Foreskin keratinocyte (primary cell): ENCODE measurements at places on chromosomes 1 and 21. TPM values are rescaled to one million over a fixed set of nuclear protein-coding genes. Genes with fewer than 3 reads are reported as not detected.

Gene RNF207
- 7.1 and 7.7 TPM in 2 replicates for total RNA-seq

- DNase-seq = no peak
Observed at GRCh38 chr1:44282704-44283426, 69.6 kb downstream of the DMAP1 start.

GRCh38 chr1:45230537-45230936 lies 24.1 kb upstream of the ZSWIM5 start:
- DNase-seq = no peak

- DNase-seq = no peak
Observed at GRCh38 chr1:184253921-184254320, 132.9 kb upstream of the C1orf21 start.

DNA sequence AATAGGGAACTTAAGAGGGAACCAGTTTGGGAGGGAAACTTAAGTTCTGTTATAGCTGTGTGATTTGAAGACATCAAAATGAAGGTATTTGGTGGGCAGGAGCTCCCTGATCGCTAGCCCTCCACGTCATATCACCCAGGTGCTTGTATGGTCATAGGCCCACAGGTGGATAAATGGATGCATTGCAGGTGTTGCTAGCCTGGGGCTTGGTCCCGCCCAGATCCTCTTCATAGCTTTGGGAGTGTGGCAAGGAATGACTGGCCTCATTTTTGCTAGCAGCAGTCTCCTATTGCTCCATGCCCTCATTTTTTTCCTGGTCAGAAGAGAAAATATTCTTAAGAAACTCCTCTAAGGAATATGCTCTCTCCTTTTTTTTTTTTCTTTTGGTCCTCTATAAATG lies 11.3 kb downstream of the GNPAT start:
- peak; percentile 54 for DNase-seq

DNA sequence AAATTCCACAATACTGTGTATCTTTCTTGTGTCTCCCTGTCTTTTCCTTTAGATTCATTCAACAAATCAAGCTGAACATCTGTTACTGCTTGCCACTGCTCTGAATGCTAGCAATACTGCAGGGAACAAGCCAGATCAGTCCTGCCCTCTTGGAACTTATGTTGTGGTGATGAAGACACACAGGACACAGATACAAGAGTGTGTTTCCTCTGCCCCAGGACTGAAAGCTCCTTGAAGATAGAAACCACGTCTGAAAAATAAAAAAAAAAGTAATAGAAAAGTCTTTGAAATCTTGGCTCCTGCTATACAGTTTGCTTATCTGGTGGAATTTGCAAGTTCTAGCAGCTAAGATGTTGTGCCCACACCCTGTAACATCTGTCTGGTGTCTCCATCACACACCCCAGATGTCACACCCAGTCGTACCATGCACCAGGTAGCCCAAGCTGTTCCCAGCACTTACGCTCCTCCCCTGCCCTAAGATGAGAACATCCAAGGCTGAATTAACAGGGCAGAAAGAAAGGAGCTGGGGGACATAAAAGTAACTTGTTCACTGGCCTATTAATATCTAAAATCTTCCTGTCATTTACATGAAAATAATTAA lies 80.2 kb upstream of the GALNT2 start:
- no peak for DNase-seq

- DNase-seq = no peak
Observed at GRCh38 chr1:228511546-228512445, 24.6 kb downstream of the RNF187 start.

DNA sequence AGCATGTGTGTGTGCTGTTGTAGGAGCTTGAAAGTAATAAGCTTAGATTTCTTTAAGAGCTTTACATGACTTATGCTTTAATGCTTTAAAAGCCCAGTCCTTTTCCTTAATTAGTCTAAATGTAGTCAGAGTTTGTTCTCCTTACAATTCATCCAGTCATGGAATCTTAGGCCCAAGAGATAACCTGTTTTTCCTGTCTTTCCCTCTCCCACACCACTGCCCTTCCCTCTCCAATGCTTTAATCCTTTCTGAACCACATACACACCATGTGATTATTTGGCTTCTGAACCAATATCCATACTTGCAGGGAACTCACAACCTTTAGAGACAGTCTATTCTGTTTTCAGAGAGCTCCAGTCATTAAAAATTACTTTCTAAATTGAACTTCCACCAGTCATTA lies 37.6 kb downstream of the ALG6 start:
- DNase-seq = peak; percentile 7
